ENCODE measurements at places on chromosomes 3 and 15.

- DNase-seq: no peak
These were observed 113.4 kb downstream of the CHST2 start for GRCh38 chr3:143232981-143233380.

GRCh38 chr3:103337179-103337845, 902.5 kb downstream of the ZPLD1 start:
- DNase-seq: no peak

DNA sequence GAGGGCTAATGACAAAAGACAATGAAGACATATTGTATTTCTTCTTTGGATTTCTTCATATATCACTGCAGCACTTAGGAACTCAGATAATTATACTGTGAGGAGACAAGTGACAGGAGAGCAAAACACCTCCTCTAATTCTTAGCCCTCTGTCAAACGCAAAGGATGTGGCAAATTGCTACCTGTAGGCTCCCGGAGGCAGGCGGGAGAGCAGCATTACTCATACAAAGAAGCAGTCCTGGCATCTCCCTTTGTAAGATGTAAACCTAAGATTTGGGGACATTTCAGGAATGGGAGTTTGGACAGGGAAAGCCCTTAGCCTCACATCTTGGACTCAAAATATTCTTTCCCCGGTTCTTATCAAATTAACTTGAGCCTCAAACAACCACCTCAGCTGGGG, 460.8 kb downstream of the SOX2 start:
- no peak for DNase-seq

DNA sequence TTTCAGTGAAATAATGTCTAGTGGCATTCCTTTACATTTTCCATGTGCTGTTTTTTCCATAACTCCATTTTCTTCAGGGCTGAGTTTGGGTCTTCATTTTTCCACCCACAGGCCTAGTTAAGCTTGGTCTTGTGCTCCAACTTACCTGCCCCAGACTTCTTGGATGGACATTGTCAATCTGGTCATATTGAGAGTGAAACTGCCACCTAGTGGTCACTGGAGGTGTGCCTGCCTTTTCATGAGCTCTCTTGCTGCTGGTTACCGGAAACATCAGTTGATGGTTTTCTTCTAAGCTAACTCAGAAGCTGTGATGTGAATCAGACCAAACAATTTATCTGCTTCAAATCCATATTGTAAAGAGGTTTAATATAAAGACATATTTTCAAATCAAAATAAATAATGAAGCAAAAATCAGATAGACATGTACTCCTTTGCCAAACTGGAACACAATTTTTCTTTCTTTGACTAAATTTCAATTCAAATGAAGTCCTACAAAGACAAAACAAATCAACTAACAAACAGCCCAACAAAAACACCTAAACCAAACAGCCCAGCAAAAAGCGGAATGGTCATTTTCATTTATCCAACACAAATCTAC, 135.1 kb upstream of the RASGRP1 start:
- peak; percentile 88 for DNase-seq

GRCh38 chr3:167671878-167672427, 18.2 kb upstream of the WDR49 start:
- DNase-seq: no peak

GRCh38 chr3:123167686-123168085, 34.1 kb upstream of the SEC22A start:
- DNase-seq: no peak

GRCh38 chr3:69871251-69871650, 128.3 kb upstream of the SAMMSON start:
- DNase-seq: no peak

DNA sequence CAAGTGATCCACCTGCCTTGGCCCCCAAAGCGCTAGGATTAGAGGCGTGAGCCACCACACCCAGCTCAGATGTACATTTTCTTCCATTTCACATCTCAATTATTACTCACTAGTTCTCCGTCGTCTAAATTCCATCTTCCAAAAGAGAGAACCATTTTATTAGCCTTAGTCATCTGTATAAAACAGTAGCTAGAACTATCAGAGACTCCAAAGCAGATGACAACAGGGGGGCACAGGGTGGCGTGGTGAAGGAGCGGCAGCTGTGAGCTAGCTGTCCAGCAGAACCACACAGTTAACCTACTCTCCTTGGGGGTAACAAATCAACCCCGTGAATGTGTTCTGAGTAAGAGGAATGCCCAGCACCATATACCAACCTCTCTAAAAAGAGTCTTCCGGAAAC, 7.1 kb downstream of the SLC25A20 start:
- no peak for DNase-seq

DNA sequence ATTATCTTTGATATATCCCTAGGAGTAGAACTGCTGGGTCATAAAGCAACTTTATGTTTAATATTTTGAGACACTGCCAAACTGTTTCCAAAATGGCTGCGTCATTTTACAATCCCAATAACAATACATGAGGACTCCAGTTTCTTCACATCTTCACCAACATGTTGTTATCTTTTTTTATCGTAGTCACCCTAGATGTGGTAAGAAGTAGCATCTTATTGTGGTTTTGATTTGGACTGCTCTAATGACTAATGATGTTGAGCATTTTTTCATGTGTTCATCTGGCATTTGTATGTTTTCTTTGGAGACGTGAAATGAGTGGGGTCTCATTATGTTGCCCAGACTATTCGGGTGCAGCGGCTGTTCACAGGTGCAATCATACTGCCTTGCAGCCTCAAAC, 83.8 kb downstream of the MAP4 start:
- DNase-seq: no peak

GRCh38 chr3:54358316-54358715, 236.0 kb downstream of the CACNA2D3 start:
- DNase-seq: no peak

DNA sequence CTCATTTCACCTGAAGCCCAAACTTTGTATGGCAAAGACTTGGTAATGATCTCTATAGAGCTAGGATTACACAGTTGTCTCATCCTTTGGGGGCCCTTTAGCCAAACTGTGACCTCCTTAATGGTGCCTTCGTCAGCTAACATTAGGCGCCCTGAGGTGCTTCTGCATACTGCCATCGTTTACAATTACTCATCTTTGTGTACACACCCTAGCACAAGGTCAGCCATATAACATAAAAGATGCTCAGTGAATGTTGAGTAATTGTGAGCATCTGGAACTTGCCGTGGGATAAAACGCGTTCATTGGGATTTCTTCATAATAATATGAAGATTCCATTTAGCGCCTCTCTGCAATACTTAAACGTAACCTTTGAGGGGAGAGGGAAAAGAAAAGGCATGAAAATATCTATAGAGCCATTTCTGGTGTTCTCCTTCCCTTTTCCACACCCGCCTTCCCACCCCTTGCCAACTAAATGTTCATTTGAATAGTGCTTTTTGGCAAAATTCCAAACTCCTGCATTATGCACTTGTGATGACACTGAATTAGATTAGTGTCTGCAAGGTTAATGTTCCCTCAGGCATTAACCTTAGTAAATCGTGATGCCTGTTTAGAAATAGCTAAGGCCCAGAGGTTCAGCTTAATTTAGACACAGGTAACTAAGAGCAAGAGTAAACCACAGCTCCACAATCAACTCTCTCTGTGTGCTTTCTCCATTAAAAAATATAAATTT, 990 bp upstream of the ZNF148 start:
- no peak for DNase-seq
